ENCODE measurements at places on chromosomes 12 and 14.

GRCh38 chr12:105461271-105461943 lies 130.9 kb downstream of the C12orf75 start:
- peak; percentile 20 for DNase-seq

- DNase-seq: peak; percentile 46
Observed at GRCh38 chr14:75433631-75434071, 5.8 kb downstream of the JDP2 start.

DNA sequence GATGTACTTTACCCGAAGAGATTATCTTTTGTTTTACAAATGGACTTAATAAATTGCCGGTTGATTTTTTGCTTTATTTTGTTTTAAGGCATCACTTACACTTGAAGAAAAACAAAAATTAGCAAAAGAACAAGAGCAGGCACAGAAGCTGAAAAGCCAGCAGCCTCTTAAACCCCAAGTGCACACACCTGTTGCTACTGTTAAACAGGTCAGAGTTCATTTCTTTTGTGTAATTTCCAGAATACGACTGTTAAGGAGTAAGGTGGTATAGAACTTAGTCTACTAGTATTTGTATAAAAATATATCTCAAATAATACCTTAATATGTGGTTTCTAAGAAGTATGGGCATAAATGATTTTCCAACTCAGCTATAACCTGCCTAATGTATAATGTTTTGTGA lies 19.6 kb upstream of the SLC17A8 start:
- no peak for DNase-seq

GRCh38 chr14:26597589-26598080 lies at the start of gene NOVA1:
NOVA1 (minus strand) TSS chr14:26598033; CDS start chr14:26597436, 597 bp downstream.
- DNase-seq: no peak

DNA sequence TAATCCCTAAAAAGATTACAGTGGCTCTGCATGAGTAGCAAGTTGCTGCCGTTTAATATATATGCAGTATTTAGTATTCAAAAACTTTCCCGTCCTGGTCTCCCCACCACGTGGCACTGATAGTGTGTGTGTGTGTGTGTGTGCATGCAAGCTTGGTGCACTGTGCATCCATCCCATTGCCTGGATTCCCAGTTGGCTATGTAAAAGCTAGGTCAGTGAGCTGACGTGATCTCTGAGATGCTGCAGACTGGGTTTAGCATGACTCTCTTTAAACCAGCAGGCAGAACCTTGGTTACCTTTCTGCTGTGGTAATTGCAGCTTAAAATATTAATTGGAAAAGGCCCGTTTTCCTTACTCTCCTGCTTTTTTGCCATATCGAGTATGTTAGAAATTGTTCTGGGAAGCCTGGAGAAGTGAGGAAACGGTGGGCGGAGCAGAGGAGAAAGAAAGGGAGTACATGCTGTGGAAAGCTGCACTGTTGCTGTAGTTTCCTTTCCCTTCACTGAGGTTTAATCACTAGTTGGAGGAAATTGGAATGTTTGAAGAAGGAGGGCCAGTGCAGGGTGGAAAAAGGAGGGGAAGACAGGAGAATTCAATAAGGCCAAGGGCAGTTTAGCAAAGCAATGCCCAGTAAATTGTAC lies 4.0 kb upstream of the CNTN1 start:
- no peak for DNase-seq

GRCh38 chr12:74917743-74918142 lies 291.9 kb downstream of the KCNC2 start:
- DNase-seq: no peak

DNA sequence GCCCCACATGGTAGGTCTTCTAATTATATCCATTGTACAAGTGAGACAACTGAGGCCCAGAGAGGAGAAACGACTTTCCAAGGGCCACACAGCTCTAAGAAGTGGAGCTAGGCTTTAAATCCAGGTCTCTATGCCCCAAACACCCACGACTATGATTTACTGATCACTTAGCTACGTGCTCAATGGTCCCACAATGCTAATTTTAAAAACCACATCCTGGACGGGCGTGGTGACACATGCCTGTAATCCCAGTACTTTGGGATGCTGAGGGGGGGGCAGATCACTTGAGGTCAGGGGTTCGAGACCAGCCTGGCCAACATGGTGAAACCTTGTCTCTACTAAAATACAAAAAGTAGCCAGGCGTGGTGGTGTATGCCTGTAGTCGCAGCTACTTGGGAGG lies 8.4 kb upstream of the MLEC start:
- peak; percentile 17 for DNase-seq

DNA sequence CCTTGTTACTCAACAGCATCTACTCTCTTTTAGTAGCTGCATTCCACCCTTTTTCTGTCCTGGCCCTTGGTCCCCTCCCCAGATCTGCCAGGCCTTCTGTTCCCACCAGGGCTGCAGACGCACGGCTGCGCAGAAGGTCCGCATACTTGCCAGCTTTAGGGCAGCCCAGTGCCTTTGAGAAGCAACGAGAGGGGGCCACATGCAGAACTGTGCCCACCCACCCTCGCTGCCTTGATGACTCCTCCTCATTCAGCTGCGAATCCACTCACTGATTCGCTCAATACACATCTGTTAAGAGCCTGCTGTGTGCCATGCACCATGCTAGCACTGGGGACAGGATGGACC lies 39.2 kb downstream of the PRIMA1 start:
- DNase-seq: no peak

DNA sequence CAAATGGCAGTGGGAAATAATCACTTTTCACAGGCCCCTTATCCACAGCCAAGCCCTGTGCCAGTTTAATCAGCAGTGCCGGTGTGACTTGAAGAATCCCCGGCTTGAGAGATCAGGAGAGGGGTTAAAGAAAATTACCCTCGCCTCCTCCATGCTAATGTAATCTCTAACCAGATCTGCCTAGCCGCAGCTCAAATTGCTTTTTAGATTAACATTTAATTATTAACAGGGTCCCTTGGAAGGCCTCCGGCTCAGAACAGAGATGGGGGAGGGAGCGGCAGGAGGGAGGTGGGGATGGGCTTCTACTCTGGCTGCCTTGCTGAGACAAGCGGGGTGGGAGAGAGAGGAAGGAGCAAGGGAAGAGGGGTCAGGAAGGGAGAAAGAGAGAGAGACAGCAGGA lies 24.0 kb downstream of the FAM222A start:
- DNase-seq: no peak

DNA sequence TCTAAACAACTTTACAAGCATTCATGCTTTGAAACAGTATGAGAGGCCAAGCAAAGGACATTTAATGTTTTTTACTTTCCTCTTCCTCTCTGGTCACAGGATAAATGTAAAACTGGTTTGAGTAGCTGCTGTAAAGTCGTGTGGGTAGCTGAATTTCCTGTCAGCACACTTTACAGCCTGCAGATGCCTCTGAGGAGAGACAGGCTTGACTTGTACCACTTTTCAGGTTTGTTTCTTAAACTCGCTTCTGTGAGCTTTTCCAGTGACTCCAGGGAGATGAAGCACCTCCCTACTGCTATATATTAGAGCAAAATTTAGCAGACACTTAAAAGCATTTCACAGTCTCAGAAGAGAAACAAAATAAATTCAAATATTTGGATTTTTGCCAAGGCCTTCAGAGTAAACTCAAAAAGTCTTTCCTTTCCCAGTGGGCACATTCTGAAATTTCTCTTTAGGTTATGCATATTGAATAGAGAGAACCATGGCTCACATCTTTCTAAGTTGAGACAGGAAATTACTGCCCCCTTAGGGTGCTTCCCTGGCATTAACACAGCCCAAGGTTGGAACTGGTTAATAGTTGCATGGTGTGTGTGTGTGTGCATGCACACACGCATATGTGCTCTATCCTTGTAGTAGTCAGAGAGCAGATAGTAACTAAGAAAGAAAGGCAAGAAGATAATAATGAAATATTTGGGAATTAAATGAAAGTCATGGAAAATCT lies 557.3 kb upstream of the MIS18BP1 start:
- peak; percentile 63 for DNase-seq

DNA sequence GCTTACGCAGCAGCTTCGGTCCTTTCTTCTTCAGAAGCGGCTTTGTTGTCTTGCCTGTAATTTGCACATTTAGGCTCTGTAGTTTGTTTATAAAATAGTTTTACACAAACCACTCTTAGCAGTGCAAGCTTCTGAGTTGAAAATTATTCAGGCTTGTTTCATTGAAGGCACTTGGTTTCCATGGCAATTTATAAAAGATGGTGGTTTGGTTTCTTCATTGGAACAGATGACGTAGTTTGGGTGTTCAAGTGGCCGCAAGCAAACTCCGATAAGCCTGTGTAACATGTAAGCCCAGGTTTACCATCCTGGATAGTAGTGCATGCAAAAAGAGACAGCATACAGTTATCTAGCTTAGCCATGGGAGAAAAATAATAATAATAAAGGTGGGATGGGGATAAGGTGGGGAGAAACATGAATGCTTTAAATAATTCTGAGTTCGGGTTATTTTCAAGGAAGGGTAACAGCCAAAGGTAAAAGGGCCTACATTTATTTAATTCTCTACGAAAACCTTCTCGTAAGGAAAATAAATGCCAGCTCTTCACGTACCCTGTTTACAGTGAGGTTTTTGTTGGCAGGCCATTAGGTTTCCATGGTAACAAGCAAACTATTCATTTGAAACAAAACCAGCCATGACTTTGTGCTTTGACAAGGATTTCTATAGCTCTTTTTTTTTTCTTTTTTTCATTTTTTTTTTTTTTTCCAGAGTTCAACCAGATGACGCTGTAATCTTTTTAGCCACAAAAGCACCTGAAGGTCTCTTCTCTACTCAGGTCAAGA lies 189.6 kb upstream of the RPL10L start:
- DNase-seq: no peak

GRCh38 chr12:127278351-127278750 lies 988.6 kb upstream of the TMEM132C start:
- DNase-seq: no peak

DNA sequence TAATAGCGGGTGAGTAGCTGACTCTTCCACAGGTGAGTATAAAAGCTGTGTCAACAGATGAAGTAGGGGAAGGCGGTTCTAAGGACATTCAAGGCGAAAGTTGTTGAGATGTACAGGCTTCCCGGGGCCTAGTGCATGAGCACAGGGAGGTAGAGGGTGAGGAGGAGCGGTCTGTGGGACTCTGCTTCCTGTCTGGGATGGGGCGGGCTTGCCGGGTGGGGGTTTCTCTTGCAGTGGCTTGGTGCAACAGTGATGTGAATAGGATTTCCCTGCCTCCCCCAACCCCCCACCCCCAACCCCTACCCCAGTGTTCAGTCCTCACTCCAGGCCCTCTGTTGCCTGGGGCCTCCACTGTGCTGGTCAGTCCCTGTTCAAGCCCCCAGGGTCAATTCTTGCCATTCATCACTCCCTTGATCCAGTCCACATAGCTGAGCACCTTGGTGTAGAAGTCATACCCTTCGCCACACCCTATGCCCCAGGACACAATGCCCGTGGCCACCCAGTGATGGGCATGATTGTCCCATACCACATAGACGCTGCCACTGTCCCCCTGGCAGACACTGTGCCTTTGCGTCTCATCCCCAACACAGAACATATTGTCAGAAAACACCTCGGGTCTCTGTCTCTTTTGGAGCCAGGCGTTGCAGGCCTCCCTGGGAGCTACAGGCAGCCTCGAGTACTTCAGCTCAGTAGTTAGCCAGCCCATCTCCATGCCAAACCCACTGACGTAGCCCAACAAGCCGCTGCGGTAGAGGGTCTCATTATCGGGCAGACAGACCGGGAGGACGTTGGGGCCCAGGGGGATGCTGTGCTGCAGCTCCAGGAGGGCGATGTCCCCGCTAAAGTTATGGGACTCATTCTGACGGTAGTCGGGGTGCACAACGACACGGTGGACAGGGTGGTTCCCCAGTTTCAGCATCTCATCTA lies 4.0 kb upstream of the C1R start:
- no peak for DNase-seq

- DNase-seq: no peak
Observed at GRCh38 chr12:128476266-128476665, 209.3 kb downstream of the TMEM132C start.

GRCh38 chr14:60651796-60652673 lies 2.8 kb upstream of the SIX1 start:
- peak; percentile 52 for DNase-seq
